HuH-7 (cell line): ENCODE measurements at places on chromosomes 1 and 21.

GRCh38 chr1:193210996-193211395, 24.6 kb upstream of the B3GALT2 start:
- no peak for DNase-seq

- no peak for DNase-seq
Measured at GRCh38 chr1:230898144-230898543, 29.8 kb upstream of the C1orf198 start.

- DNase-seq: no peak
Measured at GRCh38 chr1:233315718-233316301, 11.7 kb upstream of the MAP3K21 start.

DNA sequence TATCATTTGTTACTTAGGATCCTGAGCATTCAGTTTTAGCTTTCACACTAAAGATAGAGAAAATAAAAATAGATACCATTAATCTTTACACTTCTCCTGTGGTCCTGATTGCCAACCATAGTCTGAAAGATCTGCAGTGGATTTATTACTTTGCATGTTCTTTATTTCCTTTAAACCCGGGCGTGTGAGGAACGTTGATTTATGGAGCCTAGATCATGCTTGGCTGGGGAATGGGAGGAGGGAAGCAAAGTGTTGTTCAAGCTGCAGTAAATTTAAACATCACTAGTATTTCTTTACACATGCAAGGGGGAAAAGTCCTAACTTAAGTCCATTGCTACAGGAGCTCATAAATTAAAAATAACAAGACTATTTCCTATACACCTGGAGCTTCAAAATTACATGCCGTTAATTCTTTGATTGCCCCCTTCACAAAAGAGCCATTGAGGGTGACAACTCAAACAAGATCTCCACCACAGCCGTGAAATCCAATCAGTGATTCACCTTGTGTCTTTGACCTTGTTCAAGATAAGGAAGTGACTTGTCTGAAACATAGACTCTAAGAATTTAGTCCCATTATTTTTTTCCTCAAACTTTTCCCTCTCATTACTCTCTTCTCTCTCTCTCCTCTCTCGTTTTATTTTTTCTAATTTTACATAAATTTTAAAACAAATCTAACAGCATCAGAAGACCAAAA, 282.7 kb downstream of the KIF26B start:
- DNase-seq: no peak

DNA sequence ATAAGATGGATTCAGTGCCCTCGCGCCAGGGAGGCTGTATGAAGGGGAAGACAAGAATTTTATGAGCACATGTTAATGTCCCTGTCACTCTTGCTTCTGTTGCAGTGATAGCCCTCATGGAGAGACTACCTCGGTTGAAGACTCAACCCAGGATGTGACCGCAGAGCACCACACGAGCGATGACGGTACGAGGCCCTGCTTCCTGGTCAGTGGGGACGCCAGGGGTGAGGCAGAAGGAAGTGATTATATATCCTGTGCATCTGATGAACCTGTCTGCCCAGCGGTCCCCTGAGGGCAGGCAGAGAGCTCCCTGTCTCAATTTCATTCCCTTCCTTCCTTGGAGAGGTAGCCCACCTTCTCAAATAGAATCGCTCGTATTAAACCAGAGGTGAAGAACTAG, 20.0 kb upstream of the IKBKE start:
- DNase-seq: no peak

- DNase-seq: peak; percentile 52
Measured at GRCh38 chr21:39373634-39374033, 24.7 kb upstream of the HMGN1 start.

- DNase-seq: no peak
Measured at GRCh38 chr1:111621050-111621449, 1.5 kb downstream of the RAP1A start.

DNA sequence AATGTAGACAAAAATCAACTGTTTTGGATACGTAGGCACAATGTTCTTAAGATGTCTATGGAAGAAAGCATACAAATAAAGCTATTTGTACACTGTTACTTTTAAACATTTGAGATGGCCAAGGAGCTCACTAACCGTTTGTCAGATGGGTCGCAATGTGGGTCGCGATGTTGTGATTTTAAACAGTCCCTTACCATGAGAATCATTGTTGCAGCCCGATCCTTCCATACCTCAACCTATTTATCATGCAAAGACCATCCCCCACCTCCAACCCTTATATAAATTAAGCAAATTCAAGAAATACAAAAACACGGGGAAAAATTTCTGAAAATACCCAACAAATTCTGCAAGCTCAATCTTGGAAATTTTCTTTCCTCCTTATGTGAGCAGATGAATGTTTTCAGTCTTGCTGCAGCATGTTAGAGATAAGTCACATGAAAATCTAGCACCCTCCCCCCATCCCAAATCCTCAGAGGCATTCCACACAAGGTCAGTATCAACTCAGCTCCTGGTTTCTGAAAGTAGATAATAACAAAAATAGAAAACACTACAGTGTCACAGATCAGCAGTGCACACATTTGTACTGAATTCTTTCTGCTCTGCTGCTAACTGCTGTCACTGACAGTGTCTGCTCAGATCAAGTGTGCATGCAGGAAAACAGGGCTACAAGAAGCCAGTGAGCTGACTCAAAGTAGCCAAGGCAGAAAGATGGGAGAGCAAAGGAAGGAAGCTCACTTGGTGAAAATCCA, 92.9 kb upstream of the TTC39A start:
- no peak for DNase-seq

DNA sequence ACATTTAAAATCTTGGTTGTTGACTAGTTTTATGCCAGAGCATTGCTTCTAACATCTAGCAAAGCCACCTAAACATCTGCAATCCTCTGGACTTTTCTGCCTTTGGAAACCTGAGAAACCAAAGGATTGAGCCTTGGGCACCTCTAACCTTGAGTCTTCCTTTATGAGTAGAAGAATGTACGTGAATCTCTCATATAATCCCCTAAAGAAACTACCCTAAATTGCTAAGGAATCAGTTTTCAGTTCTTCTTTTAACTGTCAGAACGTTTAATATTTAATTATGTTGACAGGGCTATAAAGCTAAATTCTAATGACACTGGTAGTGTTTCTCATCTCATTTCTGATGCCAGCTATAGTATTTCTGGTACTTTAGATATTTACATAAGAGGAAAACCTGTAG, 997.3 kb downstream of the AMY1C start:
- DNase-seq: no peak

- DNase-seq: no peak
Measured at GRCh38 chr1:206895837-206896242, 1.4 kb upstream of the IL24 start.
